ENCODE measurements at places on chromosomes 11 and 22.

DNA sequence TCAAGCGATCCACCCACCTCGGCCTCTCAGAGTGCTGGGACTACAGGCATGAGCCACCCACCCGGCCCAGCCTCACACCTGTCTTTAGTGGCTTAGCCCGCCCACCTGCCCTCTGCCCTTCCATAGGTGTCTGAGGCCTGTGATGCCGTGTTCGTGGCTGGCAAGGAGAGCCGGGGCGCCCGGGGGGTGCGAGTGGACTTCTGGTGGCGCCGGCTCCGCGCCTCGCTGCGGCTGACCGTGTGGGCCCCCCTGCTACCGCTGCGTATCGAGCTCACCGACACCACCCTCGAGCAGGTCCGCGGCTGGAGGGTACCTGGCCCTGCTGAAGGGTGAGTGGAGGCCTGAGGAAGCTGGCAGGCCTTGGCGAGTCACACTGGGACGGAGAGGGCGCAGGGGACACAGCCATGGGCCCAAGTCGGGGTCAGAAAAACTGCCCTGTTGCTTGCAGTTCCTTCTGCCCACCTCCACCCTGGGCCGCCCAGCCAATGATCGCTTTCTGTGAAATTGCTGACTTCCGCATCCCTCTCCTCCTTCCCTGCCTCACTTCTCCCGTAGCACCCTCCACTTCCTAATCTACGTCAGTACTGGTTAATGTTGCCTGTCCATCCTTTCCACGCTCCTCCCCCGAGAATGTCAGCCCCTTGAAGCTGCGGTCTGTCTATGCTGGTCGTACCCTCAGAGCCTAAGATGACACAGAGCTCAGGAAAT lies 9.3 kb downstream of the TMEM132A start:
- no peak for DNase-seq

DNA sequence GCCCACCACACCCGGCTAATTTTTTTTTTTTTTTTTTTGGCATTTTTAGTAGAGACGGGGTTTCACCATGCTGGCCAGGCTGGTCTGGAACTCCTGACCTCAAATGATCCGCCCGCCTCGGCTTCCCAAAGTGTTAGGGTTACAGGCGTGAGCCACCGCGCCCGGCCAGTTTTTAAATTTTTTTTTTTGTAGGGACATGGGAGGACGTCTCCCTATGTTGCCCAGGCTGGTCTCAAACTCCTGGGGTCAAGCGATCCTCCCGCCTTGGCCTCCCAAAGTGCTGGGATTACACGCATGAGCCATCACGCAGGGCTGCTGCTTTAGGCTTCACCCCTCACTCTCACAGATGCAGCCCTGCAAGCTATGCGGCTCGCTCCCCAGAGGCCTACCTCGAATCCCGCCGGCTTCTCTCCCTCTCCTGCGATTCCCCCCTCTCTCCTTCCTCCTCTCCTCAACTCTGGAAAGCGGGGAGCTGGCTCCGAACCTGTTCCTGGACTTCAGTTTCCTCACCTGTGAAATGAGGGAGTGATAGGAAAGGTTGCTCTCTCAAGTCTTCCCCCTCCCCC lies 926 bp downstream of the CCDC157 start:
- DNase-seq: no peak

DNA sequence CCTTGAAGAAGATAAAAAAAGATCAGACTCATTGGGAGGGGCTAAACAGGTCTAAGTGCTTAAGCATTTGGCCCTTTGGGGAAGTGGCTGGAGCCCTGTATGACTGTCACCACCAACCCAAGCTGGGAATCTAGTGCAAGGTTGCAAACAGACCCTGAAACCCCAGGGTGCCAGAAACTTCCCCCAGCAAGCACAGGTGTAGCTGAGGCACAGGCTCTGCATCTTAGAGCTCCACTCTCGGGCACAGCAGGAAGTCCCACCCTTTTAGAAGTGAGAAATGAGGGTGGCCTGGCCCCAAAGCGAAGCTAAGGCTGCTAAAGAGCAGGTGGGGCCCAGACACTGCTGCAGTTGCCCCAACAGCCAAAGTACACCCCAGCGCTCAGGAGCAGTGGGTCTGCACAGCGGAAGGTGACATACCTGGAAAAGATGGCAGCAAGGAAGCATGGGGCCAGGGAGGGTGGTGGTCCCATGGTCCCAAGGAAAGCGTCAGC lies 5.8 kb upstream of the KDM2A start:
- DNase-seq: no peak

GRCh38 chr11:61359516-61359915 lies 2.2 kb downstream of the CYB561A3 start:
- no peak for DNase-seq

- no peak for DNase-seq
These were observed 789 bp upstream of the NCF4 start for GRCh38 chr22:36860017-36860416.

DNA sequence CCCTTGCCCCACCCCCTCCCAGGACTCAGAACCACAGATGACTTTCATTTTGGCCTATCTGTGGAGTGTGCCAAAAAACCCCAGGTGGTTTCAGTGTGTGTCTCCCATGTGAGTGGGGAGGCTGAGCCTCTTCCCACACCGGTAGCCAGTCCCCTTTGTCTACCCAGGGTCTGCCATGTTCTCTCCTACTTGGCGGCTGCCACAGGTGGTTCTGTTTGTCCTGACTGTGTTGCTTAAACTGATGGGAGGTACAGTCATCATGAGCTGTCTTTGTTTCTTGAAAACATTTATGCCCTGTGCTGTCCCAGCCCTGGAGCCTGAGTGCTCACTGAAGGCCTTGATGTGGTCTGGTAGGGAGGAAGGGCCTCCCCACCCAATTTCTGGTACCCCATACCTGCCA lies 39.7 kb upstream of the SUSD2 start:
- DNase-seq: no peak

GRCh38 chr11:14549891-14550290 lies 29.7 kb upstream of the PSMA1 start:
- DNase-seq: no peak

DNA sequence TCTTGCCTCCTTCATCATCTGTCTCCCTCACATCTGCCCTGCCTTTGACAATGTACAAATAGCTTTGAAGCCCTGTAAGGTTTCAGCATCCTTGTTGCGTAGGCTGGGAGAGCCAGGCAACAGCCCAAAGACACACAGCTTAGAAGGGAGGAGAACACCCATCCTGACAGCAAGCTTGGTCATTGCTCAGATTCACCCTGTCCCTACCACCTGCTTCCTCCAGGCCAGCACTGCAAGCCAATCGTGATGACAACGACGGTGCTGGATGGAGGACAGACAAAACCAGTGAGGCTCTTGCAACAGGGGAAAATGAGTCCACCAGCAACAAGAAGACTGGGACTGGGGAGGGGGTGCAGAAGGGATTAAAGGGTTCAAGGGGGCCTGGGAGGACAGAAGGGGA lies 32.9 kb upstream of the CD5 start:
- no peak for DNase-seq

DNA sequence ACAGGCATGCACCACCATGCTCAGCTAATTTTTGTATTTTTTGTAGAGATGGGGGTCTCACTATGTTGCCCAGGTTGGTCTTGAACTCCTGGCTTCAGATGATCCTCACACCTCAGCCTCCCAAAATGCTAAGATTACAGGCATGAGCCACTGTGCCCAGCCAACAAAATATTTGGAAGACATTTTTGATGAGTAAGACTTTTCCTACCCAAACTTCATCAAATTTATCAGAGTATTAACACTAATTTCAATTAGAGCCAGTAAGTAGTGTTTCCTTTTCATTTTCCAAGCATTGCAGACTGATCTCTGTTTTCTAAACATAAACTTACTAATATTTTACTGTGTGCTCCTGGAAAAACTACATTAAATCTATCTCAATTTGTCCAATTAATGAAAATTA lies 1.4 kb upstream of the CRTAM start:
- no peak for DNase-seq

DNA sequence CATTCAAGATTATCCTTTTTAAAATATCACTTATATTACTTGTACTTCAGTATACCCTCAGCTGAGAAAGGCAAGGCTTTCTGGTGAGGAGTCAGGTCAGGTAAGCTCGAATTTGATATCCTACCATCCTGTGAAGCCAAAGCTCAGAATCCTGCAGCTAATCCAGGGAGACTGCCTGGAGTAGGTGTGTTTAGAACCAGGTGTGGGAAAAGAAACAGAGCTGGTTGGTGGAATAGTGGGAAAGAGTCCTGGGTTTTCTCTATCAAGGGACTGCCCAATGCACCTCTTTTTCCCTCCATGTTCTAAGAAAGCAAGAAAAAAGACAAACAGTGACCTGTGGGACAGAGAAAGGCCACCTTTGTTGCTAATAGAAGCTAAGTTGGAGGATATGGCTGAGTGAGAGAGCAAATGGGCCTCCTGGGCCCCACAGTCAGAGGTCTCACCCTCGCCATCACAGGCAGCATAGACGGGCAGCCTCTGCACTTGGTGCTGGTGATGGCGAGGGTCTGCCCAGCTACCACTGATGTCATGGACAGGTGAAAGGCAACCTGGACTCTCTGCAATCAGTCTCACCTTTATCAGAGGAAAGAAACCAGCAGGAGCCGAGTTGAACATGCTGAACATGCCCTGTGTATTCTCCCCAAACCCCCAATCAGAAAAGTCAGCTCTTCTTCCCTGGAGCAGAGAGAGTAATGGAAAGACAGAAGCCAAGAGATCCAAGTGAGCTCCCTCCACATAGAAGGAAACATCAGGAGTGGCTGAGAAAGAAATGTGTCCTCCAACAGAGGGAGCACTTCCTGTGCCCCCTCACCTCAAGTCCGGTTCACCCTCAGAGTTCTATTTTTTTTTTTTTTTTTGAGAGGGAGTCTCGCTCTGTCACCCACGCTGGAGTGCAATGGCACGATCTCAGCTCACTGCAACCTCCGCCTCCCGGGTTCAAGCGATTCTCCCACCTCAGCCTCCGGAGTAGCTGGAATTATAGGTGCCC lies 491.3 kb downstream of the BUD13 start:
- no peak for DNase-seq

- no peak for DNase-seq
These were observed 8.9 kb downstream of the ZDHHC8 start for GRCh38 chr22:20140521-20140964.

DNA sequence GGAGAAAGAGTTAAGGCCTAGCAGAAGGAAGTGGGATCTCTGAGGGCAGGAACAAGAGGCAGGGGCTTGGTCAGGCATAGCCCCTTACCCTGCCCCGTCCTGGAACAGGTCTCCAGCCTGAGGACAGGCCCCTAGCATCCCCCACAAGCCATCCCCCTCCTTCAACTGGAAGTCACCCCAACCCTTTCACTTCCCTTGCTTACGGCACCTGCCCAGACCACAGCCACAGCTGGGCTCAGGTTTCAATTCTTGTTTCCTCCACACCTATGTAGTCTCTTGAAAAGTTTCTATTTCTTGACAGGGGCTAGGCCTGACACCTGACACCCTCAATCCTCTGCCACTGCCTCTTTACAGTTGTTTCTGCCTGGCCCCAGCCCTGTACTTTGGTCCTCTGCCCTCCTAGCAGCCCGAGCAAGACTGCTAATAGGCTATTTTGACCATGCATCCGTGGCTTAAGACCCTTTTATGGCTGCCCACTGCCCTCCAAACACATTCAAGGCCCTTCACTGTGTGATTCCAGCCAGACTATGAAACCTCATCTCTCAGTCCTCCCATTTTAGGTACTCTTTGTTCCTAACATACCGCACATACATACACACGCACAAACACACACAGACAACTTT lies 10.9 kb upstream of the FCHSD2 start:
- DNase-seq: peak; percentile 44

DNA sequence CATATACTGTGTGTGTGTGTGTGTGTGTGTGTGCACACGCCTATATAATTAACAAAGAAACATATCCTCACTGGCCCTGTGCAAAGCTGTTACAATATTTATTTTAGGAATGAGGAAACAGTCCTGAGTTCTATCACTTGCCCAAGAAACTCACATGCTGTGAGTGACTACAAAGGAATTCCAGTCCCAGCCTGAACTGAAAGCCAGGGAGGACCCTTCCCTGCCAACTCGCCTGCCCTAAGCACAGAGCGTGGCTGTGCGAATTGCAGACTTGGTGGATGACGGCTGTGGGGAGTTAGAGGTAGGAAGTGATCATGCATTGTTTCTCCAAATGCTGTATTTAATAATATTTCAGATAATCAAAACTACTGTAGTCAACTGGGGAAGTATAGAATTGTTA lies 26.4 kb upstream of the CD5 start:
- peak; percentile 17 for DNase-seq

- no peak for DNase-seq
These were observed 21.7 kb upstream of the ANKK1 start for GRCh38 chr11:113365895-113366294.

- peak; percentile 57 for DNase-seq
These were observed 10.9 kb downstream of the RELA start for GRCh38 chr11:65651589-65652510.
